ENCODE measurements at places on chromosomes 6 and 20. TPM values are rescaled to one million over a fixed set of nuclear protein-coding genes. Genes with fewer than 3 reads are reported as not detected.

DNA sequence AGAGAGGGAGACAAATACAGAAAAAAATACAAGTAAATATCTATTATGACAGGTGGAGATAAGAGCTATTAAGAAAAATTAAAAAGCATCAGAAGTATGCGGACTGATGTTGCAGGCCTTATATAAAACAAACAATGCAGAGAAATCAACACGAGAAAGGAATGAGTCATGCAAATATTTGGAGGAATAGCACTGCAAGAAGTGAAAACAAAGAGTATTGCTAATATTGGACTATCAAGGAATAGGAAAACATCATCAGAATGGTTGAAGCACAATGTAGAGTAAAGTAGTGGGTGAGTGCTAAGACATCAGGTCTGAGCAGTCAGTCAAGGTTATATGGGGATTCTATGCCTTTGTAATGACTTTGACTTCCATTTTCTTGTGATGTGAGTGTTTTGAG lies 657.5 kb upstream of the GJE1 start:
- no peaks in the 10 kb centered on the region for H3K27me3 ChIP-seq
- H3K27ac ChIP-seq: no peak overlapping the region
- H3K4me1 ChIP-seq: no peaks in the 10 kb centered on the region
- DNase-seq: no peak
- no peaks in the 10 kb centered on the region for H3K36me3 ChIP-seq
- no peak overlapping the region for H3K4me3 ChIP-seq

SDCBP2 gene
- total RNA-seq: 4.6 TPM

ZFAND3 gene
- 131 TPM for total RNA-seq

DNA sequence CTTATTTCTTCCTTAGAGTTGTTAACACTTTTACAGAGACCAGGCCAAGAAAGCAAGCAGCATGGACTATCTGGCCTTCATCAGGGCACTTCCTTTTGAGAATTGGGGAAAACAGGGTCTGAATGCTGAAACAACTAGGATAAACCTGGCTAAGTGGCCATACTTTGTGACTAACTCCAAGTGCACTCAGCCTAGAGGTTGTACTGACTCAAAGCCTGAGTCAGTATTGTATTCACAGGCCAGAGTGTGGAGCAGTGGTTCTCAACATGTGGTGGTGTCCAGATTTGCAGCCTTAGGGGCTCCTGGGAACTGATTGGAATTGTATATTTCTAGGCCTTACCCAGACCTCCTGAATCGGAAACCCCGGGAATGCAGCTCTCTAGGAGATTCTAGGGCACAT lies 20.1 kb downstream of the SEC23B start:
- peak; percentile 37 for DNase-seq
- no peak overlapping the region for H3K4me3 ChIP-seq
- H3K27me3 ChIP-seq: no peaks in the 10 kb centered on the region
- peaks cover 50% of the 10 kb centered on the region for H3K36me3 ChIP-seq
- H3K27ac ChIP-seq: peak overlapping the region; percentile 70

ATF6B gene
- total RNA-seq: 68.7 TPM

HLA-G gene
- 0.89 TPM for total RNA-seq

DNA sequence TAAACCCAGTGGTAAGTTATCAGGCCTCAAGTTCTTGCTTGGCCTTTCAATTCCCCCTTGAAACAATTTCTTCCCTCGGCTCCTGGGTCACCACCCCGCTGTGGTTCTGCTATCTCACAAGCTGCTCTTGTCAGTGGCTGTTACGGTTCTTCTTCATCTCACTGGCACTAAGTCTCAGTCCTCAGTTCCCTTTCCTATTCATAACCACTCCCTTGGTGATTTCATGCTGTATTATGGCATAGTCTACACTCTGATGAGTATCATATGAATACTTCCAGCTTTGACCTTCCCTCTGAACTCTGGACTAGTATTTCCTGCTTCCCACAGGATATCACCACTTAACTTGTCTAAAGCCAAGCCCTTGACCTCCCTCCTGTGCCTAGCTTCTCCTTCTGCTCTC lies 7.9 kb downstream of the TAAR1 start:
- H3K27me3 ChIP-seq: peaks cover 3% of the 10 kb centered on the region
- H3K36me3 ChIP-seq: no peaks in the 10 kb centered on the region
- no peak overlapping the region for H3K4me3 ChIP-seq
- no peak overlapping the region for H3K27ac ChIP-seq
- H3K4me1 ChIP-seq: no peaks in the 10 kb centered on the region

TSBP1 gene
- total RNA-seq: not detected

ALDH5A1 gene
- total RNA-seq: 3.7 TPM

DNA sequence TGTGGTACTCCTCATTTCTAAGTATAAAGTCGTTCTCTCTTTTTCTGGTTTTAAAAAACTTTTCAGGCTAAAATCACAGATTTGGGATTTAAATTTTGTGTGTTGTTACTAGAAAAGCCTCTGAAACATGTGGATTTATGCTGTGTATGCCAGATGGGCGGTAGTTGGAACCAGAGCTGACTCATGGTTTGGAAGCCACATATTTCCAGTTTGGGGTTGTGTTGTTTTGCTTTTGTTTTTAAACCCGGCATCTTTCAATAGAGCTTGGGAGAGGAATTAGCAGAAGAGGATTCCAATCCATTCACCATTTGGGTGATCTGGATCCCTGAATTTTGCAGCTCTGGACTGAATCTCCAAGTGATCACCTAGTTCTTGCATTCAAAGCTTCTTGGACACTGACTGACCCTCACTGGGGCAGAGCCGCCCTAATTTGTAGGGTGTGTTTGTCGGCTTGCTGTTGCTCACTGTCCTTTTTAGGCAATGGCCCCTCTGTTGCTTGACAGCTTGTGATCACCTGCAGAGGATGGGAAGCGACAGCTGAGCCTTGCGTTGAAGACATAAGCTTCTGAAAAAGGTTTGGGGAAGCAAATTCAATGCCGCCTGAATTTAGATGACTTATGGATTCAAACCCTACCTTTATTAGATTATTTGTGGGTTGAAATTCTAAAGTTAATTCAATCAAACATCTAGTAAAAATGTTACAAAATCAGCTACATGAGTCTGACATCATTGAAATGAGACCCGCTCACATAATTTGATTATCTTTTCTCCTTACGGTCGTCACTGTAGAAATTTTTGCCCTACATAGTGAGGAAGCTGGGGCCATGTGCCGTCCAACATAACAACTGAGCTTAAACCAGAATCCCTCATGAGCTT lies 79.9 kb upstream of the CD83 start:
- H3K4me3 ChIP-seq: no peak overlapping the region
- peaks cover 25% of the 10 kb centered on the region for H3K4me1 ChIP-seq
- no peaks in the 10 kb centered on the region for H3K36me3 ChIP-seq
- peak; percentile 79 for DNase-seq
- no peak overlapping the region for H3K27ac ChIP-seq
- no peaks in the 10 kb centered on the region for H3K27me3 ChIP-seq

DNA sequence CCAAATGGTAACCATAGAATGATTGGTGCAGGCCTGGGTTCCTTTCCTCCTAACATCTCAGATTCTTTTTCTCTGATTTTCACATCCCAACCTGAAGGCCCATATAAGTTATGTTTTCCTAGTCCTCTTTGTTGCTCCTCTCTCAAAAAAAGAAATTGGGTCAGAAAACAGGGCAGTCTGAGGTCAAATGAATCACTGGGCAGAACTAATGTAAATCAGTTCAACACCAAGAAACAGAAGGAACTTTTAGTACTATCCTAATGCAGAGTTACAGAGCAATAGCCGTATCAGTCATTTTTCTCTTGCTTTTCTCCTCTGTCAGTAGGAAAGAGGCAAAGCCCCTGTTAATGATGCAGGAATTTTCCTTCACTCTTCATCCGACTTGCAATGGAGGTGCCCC lies 11.0 kb upstream of the TPD52L1 start:
- H3K4me3 ChIP-seq: no peak overlapping the region
- DNase-seq: peak; percentile 51
- H3K27ac ChIP-seq: no peak overlapping the region

- H3K4me1 ChIP-seq: no peaks in the 10 kb centered on the region
- H3K27ac ChIP-seq: no peak overlapping the region
- no peaks in the 10 kb centered on the region for H3K36me3 ChIP-seq
- H3K27me3 ChIP-seq: no peaks in the 10 kb centered on the region
- DNase-seq: peak; percentile 52
Observed at GRCh38 chr20:9955646-9956045, 79.1 kb upstream of the ANKEF1 start.

COL20A1 gene
- 3.1 TPM for total RNA-seq

RAD21L1 gene
- 0.34 TPM for total RNA-seq

GRCh38 chr6:41846666-41847237 lies 48.4 kb downstream of the USP49 start:
- DNase-seq: peak; percentile 91
- H3K4me1 ChIP-seq: peaks cover 6% of the 10 kb centered on the region
- H3K36me3 ChIP-seq: no peaks in the 10 kb centered on the region
- peak overlapping the region; percentile 60 for H3K27ac ChIP-seq

TUBB1 gene
- total RNA-seq: not detected

GRCh38 chr6:124446961-124447360 lies 515.3 kb upstream of the RNF217 start:
- no peak overlapping the region for H3K4me3 ChIP-seq
- H3K4me1 ChIP-seq: no peaks in the 10 kb centered on the region
- no peaks in the 10 kb centered on the region for H3K36me3 ChIP-seq
- H3K27me3 ChIP-seq: no peaks in the 10 kb centered on the region
- DNase-seq: no peak

GRCh38 chr20:39799366-39799965 lies 837.3 kb downstream of the DHX35 start:
- H3K4me3 ChIP-seq: no peak overlapping the region
- no peaks in the 10 kb centered on the region for H3K36me3 ChIP-seq
- peaks cover 11% of the 10 kb centered on the region for H3K4me1 ChIP-seq
- H3K27me3 ChIP-seq: no peaks in the 10 kb centered on the region
- peak overlapping the region; percentile 77 for H3K27ac ChIP-seq

- H3K27ac ChIP-seq: no peak overlapping the region
- H3K4me3 ChIP-seq: no peak overlapping the region
- peak; percentile 3 for DNase-seq
- no peaks in the 10 kb centered on the region for H3K4me1 ChIP-seq
- H3K27me3 ChIP-seq: no peaks in the 10 kb centered on the region
Observed at GRCh38 chr6:119742188-119742803, 392.7 kb upstream of the MAN1A1 start.

ADIG gene
- total RNA-seq: not detected

DNA sequence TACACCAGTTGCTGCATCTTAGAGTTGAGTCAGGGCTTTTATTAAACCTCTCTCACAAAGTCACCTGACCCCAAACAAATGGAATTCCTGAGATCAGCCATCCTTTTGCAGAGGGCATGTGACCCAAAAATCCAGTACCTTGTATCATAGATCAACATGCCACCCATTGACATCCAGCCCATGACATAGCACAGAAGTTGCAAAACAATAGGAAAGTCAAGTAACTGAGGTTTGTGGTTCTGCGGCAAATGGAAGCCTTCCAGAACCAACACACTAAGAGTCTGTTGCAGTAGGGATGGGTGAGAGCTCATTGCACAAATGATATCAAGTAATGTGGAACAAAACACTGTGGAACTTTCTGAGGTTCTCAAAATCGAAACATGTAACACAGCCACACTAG lies 111.2 kb downstream of the PDE7B start:
- no peak overlapping the region for H3K27ac ChIP-seq
- peaks cover 11% of the 10 kb centered on the region for H3K4me1 ChIP-seq
- no peaks in the 10 kb centered on the region for H3K36me3 ChIP-seq
- peak; percentile 99 for DNase-seq
- H3K4me3 ChIP-seq: no peak overlapping the region

CRISP2 gene
- not detected for total RNA-seq

DNA sequence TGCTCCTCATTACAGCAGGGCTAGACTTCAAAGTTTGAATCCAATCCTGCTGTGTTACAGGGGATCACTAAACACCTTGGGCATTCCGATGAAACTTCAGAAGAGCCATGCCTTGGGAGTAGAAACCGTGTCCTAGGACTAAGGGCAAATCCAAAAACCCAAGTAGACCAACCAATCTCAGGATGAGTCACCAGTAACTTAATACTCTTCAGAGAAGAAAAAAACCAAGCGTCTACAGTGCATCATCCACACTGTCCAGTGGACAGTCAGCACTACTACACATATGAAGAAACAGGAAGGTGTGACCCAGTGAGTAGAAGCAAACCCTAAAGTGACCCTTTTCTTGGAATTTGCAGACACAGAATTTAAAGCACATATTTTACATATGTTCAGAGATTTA lies 39.5 kb upstream of the VAPB start:
- peaks cover 5% of the 10 kb centered on the region for H3K4me1 ChIP-seq
- H3K27me3 ChIP-seq: no peaks in the 10 kb centered on the region
- peaks cover 38% of the 10 kb centered on the region for H3K36me3 ChIP-seq
- no peak overlapping the region for H3K4me3 ChIP-seq
- no peak overlapping the region for H3K27ac ChIP-seq
- DNase-seq: peak; percentile 74

- no peak overlapping the region for H3K27ac ChIP-seq
- DNase-seq: no peak
- peaks cover 9% of the 10 kb centered on the region for H3K27me3 ChIP-seq
- H3K4me3 ChIP-seq: no peak overlapping the region
- H3K36me3 ChIP-seq: no peaks in the 10 kb centered on the region
Observed at GRCh38 chr20:34127792-34128191, 15.7 kb upstream of the EIF2S2 start.

DNA sequence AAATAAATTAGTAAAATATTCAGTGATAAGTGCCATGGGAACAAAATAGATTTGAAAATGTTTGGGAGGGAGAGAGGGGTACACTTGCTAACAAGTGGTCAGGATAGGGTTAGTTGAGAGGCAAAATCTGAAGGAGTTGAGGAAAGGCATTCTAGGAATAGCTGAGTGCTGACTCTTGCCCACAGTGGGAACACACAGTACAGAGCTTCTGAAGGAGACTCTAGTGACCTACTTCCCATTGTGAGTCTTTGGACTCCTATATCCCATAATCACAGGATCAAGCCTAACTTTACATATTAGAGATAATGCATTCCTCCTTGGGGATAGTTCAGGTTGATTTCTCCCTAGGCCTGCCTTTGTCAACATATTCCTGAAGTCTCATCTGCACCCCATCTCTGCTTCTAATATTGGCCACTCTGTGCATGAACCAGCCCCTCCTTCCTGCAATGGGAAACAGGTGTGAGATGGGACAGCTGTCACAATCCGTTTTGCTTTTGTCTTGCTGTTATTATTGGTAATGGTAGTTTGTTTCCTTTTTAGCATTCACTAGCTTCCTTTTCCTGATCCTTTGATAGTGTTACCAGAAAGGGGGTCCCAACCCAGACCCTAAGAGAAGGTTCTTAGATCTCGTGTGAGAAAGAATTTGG lies 2.6 kb upstream of the TRIM38 start:
- no peak overlapping the region for H3K27ac ChIP-seq
- no peaks in the 10 kb centered on the region for H3K4me1 ChIP-seq
- DNase-seq: peak; percentile 31
- H3K27me3 ChIP-seq: no peaks in the 10 kb centered on the region
- no peak overlapping the region for H3K4me3 ChIP-seq
- no peaks in the 10 kb centered on the region for H3K36me3 ChIP-seq

DNA sequence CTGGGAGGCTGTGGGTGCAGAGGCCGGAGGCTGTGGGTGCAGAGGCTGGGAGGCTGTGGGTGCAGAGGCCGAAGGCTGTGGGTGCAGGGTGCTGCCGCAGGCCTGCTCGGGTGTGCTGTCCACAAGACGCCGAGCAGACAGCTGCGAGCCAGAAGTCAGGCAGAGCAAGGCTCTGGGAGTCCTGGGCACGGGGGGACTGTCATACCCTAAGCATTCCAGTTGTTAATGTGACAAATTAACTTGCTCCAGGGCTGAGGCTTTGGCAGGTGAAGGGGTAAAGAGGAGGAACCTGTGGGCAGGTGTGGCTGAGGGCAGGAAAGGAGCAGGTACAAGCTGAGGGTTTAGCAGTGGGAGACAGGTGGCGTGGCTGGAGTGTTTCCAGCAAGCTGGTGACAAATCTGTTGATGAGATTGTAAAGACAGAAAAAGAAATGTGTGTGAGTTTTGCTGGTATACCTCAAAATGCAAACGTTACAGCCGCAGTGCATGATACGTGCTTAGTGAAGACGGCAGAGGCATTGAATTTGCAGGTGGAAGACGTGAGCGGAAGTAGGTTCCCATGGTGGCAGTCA lies 14.2 kb upstream of the ADRM1 start:
- H3K27ac ChIP-seq: no peak overlapping the region
- peaks cover 6% of the 10 kb centered on the region for H3K36me3 ChIP-seq
- no peak for DNase-seq

MSH5 gene
- total RNA-seq: 6.8 TPM

Measured in astrocyte (in vitro differentiated cells and primary cell).